LoVo (cell line): ENCODE measurements at places on chromosomes 5 and 9.

GRCh38 chr5:58444805-58445204, 15.1 kb downstream of the PLK2 start:
- DNase-seq, result no peak

GRCh38 chr5:157719245-157719644, 12.0 kb upstream of the THG1L start:
- no peak for DNase-seq

DNA sequence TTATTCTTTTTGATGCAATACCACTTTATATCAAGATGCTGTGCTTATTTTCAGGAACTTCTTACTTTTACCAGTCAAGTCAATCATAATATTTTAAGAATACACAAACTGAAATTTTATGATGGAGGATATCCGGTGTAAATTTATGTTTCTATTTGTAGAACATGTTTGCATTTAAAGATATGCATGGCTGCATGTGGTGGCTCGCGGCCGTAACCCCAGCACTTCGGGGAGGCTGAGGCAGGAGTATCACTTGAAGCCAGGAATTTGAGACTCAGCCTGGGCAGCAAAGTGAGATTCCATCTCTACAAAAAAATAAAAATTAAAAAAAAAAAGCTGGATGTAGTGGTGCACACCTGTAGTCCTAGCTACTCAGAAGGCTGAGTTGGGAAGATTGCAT, 73.5 kb upstream of the ALDH1A1 start:
- no peak for DNase-seq

DNA sequence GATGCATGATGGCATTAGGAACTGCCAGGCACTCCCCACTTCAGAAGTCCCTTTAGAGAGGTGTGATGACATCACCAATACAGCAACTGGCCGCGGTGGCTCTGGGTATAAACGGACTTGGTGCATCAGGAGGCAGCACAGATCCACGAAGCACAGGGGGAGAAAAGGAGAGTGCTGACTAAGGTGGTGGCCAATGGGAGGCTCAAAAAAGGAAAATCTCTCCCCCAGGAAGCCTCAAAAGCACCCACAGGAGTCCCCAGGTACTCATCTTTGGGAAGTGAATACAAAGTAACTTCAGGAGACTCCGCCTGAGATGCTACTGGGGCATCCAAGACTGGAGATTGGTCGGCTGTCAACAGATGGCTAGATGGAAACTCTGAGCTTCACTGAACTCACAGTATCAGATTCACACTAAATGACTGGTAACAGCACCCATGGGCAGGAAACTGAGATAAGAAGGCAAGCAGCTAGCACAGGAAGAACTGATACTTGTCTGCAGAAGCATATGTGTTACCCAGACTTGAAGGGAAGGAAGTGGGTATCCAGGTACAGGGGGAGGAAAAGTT, 7.6 kb downstream of the TTC39B start:
- DNase-seq, result no peak

DNA sequence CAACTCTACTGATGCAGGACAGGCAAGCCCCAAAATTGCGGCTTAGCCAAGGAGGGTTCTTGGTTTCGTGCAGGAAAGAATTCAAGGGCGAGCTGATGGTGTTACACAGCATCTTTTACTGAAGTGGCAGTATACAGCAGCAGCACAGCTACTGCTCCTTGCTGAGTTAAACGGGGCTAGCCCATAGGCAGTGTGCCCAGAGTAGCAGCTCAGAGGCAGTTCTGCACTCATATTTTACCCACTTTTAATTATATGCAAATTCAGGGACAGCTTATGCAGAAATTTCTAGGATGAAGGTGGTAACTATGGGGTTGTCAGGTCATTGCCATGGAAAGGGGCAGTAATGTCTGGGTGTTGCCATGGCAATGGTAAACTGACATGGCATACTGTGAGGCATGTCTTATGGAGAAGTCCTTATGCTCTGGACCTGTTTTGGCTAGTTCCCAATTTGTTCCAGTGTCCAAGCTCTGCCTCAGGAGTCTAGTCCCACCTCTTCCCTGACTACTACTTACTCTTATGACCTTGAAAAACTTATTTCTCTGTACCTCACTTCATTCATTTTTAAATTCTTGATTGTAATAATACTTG, 2.0 kb upstream of the SPINK9 start:
- DNase-seq, result no peak

- DNase-seq, result peak; percentile 10
Measured at GRCh38 chr9:111038331-111039230, at the start of gene LPAR1. TSS of gene LPAR1 (minus strand) at chr9:111038470. CDS start at chr9:110972117, 66,353 bp downstream.

GRCh38 chr9:2623288-2624050, 1.9 kb downstream of the VLDLR start:
- DNase-seq, result no peak

DNA sequence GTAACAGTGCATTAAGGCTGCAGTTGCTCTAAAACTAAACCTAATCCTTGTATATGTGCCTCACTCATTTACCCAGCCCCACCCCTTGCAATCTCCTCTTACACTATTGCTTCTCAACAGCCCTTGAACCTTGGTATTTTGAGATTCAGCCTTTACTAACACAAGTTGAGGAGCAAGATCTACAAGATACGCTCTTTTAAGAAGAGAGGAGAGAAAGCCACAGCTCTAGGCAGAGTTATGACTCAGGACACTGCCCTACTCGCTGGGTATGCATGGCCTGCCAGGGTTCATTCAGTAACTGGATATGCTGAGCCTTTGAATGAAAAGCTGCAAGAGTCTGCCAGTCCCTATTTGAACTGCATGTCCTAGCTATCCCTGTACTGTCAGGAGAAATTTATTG, 219.5 kb downstream of the PCSK5 start:
- DNase-seq, result no peak

- DNase-seq, result no peak
Measured at GRCh38 chr5:175687231-175687701, 29.4 kb downstream of the HRH2 start.
